ENCODE measurements at places on chromosomes 16 and 17.

DNA sequence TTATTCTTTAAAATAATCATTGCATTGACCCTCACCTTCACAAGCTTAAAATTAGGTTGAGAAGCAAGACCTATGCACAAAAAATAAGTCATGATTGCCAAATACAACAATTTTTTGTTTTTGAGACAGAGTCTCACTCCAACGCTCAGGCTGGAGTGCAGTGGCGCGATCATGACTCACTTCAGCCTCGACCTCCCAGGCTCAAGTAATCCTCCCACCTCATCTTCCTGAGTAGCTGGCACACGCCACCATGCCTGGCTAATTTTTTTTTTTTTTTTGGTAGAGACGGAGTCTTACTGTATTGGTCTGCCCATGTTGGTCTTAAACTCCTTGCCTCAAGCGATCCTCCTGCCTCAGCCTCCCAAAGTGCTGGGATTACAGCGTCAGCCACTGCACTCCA, 24.2 kb downstream of the ZNF652 start:
- DNase-seq = peak; percentile 46

GRCh38 chr16:389352-389751, 7.6 kb upstream of the PGAP6 start:
- no peak for DNase-seq

DNA sequence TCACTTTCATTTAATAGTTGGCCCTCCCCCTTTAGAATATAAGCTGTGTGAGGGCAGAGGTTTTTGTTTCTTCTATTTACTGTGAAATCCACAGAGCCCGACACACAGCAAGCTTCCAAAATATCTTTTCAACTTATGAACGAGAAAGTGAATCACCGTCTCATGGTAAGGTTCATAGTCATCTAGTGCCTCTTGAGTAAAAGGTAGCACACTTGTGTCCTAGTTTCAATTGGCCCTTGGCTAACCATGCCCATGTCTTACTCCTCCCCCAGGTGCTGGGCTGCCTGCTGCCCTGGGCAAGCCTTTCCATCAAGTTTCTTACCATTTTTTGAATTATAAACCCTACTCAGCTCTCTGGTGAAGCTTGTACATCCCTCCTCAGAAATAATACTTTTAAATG, 12.4 kb upstream of the GP2 start:
- DNase-seq = no peak

DNA sequence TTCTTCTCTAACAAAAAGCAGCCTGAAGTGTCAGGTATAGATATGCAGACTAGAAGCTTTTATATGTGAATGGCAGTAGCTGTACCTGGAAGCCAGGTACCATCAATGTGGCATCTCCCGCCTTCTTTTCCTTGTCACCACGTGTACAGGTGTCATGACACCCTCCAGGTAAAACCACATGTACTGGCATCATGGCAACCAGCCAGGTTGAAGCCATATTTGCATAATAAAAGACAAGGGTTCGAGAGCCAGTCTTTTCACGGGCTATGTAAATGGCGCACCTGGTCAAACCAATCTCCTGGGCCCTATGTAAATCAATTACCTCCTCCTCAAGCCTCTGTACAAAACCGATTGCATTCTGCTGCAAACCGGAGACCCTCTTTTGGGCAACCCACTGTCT, 541.3 kb downstream of the CDH11 start:
- DNase-seq = no peak

- no peak for DNase-seq
Measured at GRCh38 chr16:89443727-89444084, 46.7 kb downstream of the ANKRD11 start.
